Inflammatory macrophage treated with lipopolysaccharide for 4 hours (primary cell): ENCODE measurements at places on chromosomes 13 and 19.

DNA sequence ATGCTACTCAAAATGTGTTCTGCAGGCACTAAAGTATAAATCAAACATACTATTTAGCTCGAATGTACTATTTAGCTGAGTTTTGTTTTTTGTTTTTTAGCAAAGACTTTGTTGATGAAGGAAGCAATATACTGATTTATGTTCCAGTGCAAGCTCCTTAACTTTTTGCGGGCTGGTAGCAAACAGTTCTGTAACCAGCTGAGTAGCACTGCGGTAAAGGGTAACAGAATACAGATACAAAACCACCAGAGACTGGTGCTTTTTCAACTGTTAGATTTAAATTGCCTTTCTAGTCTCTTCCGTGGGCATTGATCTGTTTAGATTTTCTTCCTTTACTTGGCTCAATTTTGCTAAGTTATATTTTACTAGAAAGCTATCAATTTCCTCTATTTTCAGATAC is 39.0 kb upstream of the KPNA3 start:
- DNase-seq = no peak

- DNase-seq = no peak
Measured at GRCh38 chr13:44278166-44278565, 95.5 kb upstream of the SERP2 start.

GRCh38 chr19:42123765-42124164 is 8.5 kb downstream of the POU2F2 start:
- no peak for DNase-seq

GRCh38 chr13:93549326-93550005 is 322.9 kb downstream of the GPC6 start:
- DNase-seq = no peak

DNA sequence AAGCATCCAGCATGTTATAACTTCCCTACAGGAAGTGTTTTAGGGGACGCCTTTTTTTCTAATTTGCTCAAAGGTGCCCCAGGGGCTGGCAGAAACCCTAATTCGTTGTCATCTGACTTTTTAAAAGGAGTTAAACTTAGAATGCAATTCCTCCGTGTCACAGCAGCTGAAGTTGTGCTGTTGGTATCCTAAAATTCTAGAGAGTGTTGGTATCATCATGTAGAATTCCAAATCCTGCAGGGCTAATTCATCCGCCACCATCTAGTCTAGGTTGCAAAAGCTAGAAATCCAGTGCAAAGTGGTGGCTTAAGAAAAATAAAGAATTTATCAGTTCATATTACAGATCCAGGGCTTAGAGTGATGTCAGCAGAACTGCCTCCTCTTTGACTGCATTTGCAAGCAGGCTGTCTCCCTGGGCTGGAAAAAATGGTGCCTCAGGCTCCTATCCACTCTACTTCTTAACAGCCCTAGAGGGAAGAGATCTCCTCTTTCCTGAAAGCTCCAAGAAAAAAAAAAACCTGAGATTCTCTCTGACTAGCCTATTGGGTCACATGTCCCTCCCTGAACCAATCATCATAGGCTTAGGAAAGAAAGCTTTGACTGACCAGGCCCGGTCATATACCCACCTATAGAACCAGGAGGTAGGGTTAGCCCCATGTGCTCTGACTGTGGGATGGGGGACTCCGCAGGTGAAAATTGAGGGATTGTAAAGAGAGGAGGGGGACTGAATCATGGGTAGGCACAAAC is 73.0 kb downstream of the MAP4K1 start:
- peak; percentile 78 for DNase-seq

DNA sequence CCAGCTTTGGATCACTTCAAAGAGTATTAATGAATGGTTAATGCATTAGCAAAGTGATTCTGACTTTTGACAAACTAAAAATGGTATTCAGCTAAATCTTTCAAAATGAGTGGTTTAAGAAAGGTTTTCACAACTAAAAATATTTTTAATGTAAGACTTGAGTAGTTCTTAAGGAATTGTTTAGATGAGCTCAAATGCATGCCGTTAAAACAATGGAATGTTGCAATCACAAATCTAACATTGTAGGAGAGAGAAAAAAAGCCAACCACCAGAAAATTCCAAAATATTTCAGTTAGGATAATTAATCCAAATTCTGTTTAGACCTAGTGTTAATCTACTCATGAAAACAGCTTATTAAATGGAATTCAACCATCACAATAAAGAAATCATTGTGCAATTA is 1044.8 kb upstream of the SLC10A2 start:
- no peak for DNase-seq

DNA sequence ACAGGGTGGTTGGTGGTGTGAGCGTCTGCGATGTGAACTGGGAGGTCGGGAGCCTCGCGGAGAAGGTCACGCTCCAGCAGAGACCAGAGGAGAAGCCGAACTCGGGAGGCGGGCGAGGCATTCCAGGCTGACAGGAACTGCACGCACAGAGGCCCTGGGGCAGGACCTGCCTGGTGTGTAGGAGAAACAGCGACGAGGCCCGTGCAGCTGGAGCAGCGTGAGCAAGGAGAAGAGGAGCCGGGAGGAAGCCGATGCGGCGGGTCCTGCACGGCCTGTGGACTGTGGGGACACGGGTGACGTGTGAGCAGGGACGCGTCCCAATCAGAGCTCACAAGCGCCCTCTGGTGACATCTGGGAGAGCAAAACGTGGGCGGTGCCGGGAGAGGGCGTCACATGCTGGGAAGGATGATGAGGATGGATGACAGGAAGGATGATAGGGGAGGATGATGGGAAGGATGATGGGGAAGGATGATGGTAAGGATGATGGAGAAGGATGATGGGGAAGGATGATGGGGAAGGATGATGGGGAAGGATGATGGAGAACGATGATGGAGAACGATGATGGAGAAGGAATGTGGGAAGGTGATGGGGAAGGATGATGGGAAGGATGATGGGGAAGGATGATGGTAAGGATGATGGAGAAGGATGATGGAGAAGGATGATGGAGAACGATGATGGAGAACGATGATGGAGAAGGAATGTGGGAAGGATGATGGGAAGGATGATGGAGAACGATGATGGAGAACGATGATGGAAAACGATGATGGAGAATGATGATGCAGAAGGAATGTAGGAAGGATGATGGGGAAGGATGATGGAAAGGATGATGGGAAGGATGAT is 16.1 kb upstream of the MADCAM1 start:
- DNase-seq = no peak

DNA sequence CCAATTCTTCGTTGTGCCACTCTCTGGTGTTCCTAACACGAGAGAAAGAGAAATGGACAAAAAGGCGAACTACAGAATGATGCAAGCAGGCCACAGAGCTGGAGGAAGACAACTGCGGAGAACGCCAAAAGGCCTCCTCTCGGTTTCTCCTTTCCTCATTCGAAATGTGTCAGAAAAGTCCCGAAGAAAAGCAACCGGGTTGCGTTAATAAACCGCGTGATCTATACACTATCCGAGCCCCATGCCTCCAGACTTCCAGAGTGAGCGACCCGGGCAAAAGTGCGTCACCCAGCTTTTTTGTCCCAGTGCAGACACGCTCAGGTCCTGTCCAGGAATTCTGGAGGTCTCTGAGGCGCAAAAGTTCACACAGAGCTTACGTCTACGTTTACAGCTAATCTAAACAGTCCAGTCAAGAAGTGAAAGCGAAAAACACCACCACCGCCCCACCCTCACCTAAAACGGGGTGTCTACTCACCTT is 413 bp downstream of the N4BP2L2 start:
- peak; percentile 94 for DNase-seq

DNA sequence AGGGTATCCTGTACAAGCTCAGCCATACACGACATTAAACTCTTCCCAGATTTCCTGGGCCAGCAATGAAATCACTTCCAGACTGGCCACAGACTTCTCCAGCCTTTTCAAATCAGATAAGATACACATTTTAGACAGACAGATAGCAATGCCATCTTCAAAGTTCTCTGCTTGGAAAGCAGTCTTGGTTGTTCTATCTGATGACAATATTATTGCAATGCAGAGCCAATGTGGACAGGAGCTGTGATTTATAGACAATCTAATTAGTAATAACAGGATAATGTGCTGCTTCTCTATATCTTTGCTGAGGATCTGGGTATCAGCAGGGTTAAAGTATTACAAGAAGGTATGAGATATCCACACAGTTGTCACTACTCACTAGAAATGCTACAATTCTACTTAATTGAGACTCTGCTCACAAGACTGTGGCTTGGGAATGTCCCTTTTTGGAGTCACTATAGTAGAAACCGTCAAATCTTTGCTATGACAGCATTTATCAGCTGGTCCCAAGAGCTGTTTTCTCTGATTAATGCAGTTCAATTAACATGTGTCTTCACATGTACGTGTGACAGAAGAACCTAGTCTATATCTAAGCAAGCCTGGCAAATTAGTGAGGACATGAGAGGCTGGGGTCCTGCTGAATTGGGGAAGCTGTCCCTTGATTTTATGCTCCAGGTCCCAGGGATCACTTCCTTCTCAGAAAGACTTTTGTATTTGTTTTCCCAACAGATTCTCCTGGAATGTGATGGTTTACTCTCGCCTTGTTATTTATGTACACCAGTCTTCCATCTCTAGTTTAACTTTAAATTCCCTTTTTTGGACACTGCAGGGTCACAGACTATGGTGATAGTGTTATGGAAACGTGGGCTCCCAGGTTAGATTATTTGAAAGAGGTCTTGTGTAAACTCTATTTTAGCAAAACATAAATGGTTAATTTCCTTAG is 68.8 kb downstream of the COL4A1 start:
- DNase-seq = no peak

DNA sequence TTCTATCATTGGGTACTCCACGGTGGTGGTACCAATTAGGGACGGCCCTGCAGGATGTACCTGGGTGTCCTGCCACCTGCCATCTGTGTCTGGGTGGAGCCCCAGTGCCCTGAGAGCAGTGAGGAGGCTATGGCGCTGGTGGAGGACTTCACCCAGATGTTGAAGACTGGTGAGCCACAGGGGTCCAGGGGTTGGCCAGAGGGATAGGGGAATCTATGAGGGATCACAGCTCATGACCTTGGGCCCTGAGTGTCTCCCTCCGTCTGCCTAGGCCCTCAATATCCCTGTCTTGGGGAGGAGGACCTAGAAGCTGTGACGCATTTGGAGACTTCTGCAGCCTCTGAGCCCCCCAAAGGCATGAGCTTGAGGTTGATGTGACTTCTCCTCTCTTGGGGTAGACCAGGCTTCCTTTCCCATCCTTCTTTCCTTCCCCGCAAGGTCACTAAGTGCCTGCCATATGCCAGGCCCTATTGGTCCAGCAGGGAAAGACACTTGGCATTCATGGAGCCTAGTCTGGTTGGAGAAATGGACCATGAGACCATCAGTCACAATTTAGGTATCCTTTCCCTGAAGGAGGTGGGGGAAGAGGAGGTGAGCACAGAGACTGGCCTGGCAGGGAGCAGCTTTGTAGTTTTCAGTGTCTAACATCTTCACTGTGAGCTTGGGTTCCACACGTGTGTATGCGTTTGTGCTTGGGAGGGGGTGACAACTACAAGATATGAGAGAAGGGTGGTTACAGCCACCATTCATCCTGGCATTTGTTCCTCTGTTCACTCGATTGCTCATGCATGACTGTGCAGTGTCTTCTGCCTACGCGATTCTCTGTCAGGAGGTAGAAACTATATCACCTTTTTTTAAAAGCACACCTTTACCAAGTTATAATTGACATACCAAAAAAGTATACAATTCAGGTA is 5.1 kb upstream of the MZF1 start:
- DNase-seq = no peak

GRCh38 chr13:48626077-48626449 is 27.7 kb upstream of the CYSLTR2 start:
- DNase-seq = peak; percentile 81

DNA sequence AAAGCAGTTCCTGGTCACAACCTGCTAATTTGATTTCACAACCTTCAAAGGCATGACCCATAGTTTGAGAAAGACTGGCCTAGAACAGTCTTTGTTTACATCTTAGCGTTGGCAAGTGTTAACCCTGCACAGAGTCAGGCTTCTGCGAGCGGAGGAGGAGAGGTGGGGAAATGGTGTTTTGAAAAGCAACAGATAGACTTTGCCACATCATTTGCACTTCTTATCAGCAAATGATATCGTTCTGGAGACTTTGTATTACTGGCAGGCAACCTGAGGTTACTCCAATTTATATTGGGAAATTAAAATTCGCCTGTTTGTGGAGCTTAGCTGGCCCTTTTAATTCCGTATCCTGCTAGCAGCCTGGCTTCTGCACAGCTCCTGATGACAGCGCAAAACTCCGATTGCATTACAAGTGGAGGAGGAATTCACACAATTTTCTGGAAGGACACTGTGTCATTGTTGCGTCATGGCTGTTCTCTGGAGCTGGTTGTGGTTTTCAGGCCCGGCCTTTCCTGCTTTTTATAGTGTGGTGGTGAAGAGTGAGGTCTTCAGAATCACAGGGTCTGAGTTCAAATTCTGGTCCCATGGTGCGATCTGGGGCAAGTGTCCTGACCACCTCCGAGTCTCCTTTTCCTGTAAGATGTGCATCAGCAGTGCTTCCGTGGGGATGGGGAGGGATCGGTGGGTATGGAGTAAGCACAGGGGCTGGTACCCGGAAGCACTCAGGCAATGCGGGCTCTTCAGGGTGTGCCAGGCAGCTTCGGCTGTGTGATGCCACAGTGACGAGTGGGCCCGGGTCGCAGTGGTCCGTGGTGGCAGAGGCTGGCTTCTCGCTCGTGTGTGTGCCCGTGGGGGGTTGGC is 49.1 kb upstream of the EHD2 start:
- DNase-seq = peak; percentile 88

DNA sequence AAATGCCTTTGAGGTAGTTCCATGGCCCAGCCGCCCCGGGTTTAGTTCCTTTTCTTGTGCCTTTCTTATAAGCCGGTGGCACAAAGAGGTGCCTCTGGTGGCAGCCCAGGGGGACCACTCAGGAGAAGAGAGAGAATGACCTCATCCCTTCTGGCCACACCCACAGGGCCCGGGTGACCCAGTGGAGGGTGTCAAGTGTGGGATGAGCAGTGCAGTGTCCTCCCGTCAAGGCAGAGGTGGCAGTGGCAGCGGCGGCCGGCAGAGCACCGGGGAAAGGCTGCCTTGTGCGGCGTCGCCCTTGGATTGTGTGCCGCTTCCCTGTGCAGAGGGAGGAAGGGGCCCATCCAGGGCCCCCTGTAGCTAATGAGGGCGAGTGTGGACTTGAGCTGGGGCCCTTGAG is 47.9 kb downstream of the KDM4B start:
- no peak for DNase-seq

- DNase-seq = peak; percentile 61
Measured at GRCh38 chr13:74299721-74300120, 165.5 kb upstream of the KLF12 start.

DNA sequence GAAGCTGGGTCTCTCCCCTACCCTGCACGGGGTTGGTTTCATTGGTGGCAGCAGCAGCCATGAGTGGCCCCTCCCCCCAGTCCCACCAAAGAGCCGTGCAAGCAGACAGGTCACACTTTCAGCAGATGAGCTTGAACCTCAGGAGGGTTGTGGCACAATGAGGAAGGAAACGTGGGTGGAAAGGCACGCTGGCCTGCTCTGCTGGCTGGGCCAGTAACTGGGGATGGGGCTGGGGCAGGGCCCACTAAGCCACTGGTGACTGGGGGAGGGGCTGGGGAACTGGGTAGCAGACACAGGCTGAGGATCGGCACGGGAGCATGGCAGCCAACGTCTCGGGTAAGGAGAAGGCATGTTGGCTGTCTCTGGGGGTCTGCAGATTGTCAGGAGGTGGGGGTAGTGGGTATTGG is at the start of gene P2RY11:
P2RY11 (plus strand) TSS at position 289 of the 407 bp plus-strand sequence; CDS start at position 318, 29 bp downstream.
- peak; percentile 80 for DNase-seq
